ENCODE measurements at places on chromosomes 11 and 22.

GRCh38 chr22:31230871-31231621, 18.9 kb downstream of the LIMK2 start:
- DNase-seq = peak; percentile 51

- no peak for DNase-seq
Measured at GRCh38 chr11:36602135-36602534, 4.1 kb upstream of the RAG2 start.

GRCh38 chr11:27718863-27719545, 18.7 kb upstream of the BDNF start:
- DNase-seq = no peak

- DNase-seq = peak; percentile 32
Measured at GRCh38 chr11:102733232-102733875, 8.6 kb upstream of the MMP8 start.

- no peak for DNase-seq
Measured at GRCh38 chr11:96554236-96554820, 164.5 kb downstream of the JRKL start.

- no peak for DNase-seq
Measured at GRCh38 chr11:6633422-6634408, 14.5 kb upstream of the TPP1 start.

- no peak for DNase-seq
Measured at GRCh38 chr11:3132831-3133260, 32.3 kb downstream of the OSBPL5 start.

DNA sequence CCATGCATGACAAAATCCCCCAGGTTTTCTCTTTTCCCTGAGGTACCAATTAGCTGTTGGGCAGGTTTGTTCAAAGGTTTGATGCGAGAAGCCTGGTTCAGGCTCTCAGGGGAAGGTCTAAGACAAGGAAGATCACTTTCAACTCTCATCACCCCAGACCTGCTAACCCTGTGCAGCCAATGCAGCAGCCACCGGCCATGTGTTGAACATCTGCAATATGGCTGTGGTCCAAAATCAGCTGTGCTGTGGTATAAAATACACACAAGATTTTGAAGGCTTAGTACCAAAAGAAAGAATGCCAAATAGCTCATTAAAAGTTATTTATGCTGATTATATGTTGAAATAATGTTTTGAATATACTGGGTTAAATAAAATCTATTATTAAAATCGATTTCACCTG, 58.5 kb downstream of the SMCO4 start:
- DNase-seq = no peak

- DNase-seq = no peak
Measured at GRCh38 chr11:118211006-118211405, 13.8 kb downstream of the JAML start.

DNA sequence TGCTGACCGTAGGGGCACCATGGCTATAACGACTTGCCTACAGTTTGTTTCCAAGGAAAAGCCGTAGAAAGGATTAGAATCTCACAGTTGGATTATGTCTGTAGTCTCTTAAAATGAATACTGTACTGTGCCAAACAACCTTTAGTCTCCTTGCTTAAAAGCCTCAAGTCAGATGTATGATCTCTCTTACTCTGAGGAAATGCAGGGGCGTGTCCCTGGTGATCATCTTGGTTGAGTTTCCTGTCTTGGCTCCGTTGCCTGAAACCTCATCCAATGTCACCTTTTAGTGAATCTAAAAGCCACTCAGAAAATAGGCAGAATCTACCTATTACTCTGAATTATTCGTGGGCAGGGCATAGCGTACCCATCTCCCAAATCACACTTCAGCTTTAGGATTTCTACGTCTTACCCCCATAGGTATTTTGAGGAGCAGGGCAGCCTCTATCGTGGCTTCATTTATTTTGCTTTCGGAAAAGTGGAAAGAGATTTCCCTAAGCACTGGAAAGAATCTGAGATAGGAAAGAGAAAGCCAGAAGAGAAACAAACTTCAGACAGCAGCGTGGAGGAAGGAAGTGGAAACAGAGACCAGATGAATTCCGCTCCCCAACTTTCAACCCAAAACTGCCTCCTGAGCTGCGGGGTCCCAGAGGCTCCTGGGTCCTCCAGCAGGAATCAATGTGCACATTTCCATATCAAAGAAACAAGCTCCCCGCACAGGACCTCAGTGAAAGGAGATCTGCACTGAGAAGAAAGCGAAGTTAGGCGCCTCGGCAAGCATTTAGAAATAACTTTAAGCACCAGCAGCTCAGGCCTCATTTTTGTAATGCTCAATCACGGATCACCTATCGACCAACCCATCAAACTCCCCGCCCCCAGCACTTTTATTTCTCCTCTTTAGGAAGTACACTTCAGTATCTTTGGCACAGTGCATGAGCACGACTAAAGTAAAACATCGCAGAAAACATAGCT, 245.8 kb downstream of the ETS1 start:
- peak; percentile 61 for DNase-seq

DNA sequence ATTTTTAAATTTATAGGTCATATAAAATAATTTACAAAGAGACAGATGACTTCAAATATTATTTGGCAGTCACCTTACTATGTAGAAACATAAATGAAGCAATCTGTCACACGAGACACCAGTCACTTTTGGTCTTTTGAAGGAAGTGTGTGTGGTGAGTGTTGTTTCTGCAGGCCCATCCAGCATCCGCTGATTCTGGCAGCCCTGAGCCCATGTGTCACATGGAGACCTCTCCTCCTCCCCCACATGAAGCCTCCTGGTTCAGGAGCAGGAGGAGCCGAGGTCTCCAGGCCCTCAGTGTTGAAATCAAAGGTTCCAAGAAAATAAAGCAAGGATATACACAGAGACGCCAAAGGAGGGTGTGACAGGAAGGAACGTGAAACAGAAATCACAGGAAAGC, 60.1 kb downstream of the ARFGAP3 start:
- no peak for DNase-seq

DNA sequence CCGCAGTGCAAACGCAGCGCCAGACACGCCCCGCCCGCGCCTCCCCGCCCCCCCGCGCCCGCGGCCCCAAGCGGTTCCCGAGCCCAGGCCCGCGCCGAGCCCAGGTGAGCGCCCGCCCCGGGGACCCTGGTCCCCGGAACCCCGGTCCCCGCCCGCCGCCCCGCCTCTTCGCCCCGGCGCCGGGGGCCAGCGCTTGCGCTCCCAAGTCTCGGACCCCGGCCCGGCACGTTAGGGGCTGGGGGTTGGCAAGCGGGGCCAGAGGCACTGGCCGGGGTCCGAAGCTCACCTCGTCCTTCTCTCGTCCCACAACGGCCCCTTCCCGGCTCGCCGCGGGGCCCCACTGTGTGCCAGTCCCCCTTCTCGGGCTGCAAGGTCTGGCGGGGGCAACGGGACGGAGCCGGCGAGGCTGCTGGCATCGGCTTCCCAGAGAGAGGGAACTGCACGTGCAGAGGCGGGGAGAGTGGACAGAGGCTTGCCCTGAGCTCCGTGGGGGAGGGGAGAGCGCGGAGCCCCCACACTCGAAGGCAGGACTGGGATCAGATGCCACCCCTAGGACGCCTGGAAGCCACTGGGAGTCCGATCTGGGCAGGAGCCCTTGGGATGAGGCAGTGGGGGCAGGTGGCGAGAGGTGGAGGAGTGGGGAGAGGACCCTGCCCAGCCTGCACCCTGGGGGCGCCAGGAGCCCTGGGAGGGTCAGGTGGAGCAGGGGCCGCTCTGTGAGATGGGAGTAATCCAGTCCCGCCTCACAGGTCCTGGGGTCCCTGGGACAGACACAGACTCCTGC, 1.8 kb upstream of the AIFM3 start:
- DNase-seq = no peak

GRCh38 chr11:35464308-35464707, 45.0 kb upstream of the SLC1A2 start:
- no peak for DNase-seq

DNA sequence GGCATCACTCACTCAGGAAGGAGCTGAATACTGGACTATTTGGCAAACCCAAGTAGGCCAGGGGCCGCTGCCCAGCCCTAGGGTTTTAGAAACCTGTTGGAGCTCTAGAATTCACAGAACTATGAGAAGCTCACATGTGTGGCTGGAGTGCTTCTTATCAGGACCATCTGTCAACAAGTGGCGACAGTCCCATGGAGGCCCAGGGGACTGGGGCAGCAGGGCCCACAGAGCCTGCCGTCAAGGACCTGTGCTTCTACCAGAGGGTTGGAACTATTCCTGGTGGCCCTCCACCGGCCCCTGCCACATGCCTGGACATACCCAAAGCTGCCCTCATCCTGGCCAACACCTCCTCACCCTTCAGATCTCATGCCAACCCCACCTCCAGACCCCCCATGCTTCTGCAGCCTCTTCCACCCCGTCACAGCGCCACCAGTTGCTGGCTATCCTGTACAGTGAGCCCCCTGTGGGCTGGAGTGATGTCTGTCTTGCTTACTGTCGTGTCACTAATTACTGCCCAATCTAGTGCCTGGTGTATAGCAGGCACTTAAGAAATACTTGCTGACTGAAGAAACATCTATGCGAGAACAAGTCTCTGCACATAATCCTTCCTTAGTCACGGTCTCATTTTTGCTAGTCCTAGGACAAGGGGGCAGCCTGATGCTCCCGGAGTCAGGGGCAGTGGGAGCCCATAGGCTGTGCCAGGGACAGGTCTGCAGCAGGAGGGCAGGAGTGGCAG, 27.2 kb upstream of the RASL10A start:
- no peak for DNase-seq

GRCh38 chr11:114801773-114802172, 123.4 kb downstream of the NXPE2 start:
- DNase-seq = no peak

GRCh38 chr22:45263463-45264269, 21.1 kb upstream of the UPK3A start:
- no peak for DNase-seq

DNA sequence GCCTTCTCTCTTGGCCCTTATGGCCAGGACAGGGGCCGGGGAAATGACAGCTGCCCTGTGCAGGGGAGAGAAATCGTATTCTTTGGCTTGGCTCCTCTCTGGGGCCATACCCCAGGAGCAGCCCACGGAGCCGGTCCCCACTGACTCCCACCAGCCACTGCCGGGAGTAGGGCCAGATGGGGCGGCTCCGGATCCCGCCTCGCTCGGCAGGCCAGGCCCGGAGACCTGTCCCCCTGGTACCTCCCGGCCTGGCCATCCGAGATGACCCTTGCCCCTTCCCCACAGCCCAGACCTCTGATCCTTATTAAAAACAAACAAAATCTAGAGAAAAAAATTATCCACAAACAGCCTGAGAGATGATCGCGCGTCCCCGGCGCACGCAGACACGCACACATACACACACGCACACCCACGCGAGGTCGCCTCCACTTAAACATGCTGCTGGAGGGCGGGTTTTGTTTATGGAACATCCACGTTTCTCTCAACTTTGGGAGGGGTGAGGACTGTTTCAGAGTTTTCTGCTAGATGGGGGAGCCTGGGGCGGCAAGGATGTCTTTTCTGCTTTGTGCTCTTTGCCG, 59.1 kb downstream of the IGLL1 start:
- no peak for DNase-seq

DNA sequence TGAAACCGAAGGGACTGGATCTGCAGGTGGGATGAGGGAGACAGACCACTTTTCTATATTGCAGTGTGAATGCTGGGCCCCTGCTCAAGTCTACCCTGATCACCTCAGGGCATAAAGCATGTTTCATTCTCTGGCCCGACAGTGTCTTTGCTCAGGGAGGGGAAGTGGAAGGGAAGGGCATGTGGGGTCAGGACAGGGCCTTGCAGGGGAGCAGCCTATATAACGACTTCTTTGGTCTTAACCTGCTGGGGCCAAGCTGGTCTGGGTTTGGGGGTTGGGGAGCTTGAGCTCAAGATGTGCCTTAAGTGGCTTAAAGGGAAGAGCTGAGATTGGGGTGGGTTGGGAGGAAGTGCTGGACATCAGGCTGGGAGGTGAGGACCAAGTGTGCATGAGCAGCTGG, 86.4 kb downstream of the GDPD4 start:
- DNase-seq = no peak

DNA sequence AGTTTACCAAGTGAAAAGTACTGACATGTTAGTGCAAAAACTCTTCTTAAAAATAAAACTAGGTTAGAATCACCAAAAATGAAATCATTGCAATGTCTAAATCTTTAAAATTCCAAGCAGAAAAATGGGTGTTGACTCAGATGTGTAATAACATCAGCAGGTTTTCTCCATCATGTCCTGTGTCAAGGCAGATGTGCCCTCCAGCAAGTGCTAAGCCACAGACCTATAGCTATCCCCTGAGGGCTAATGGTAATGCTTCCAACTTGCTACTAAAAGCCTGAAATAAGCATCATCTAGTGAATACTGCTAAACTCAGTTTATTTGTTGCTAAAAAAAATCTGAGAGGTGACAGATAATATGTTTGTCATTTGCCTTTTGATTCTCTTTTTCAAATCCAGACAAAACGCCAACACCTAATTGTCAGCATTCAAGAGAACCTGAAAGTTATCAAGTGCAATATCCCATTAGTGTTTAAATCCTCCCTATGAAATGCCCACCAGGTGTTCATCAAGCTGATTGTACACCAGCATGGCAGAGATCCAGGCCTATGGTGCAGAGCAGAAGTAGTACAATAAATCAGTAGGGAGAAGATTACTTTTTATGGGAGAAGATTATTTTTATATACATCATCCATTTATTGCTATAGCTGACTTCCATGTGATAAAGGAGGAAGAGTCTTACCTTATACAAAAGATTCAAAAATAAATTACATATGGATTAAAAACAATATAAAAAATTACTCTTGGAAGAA, 55.1 kb upstream of the SYT9 start:
- DNase-seq = no peak

DNA sequence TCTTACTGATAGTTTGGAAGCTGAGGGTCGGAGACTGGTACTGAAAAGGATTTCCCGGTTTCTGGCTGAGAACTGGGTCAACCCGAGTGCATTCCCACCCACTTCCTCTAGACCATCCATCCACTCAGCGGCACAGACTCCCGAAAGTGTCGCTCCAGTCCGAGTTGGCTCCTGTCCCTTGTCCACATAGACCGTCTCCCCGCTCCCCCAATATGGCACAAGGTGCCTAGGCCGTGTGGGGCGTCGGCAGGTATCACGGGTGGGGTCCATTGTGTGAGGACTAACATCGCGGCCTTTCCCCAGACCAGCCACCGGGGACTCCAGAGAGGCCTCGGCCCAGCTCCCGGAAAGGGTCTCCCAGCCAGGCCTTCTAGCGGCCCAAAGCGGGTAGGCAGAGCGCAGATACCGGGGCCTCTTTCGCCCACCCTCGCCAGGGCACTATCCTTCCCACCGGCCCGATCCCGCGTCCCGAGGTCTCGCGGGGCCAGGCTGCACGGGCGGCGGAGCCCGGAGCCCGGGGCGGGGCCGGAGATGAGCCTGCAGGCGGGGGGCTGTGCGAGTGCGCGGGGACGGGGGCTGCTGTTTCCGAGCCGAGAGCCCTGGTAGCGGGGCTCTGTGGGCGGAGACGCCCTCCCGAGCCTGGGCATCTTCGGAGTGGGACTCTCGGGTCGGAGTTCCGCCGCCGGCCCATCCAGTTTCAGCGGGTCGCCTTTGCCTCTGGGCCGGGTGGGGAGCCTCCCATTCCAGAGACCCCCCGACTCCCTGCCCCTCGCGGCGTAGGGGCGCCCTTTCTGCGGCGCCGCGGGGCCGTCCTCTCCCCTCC, 21.1 kb downstream of the SERPINH1 start:
- DNase-seq = peak; percentile 63

- no peak for DNase-seq
Measured at GRCh38 chr11:4606231-4607015, 1.6 kb downstream of the TRIM68 start.

GRCh38 chr22:30305906-30306626, 16.8 kb upstream of the CASTOR1 start:
- DNase-seq = no peak
